Heart left ventricle (tissue), 16 donors: ENCODE measurements at places on chromosomes 3 and 15. TPM values are rescaled to one million over a fixed set of nuclear protein-coding genes. Genes with fewer than 3 reads are reported as not detected.

GRCh38 chr15:68655686-68656437 lies 77.1 kb downstream of the CORO2B start:
- DNase-seq: no peak

- no peak for DNase-seq
Observed at GRCh38 chr15:58519516-58519915, 87.7 kb downstream of the LIPC start.

- DNase-seq: no peak
Observed at GRCh38 chr15:58355382-58355971, 76.3 kb upstream of the LIPC start.

GRCh38 chr3:152910966-152911365 lies 76.0 kb downstream of the P2RY1 start:
- no peak for DNase-seq

Gene LINGO1
- 1.3 TPM for total RNA-seq

Gene MME
- total RNA-seq: 8.6 TPM
